ENCODE measurements at places on chromosomes 1 and 21.

GRCh38 chr1:85629532-85629920, 49.0 kb downstream of the CCN1 start:
- DNase-seq: no peak

GRCh38 chr1:98482611-98483010, 178.9 kb upstream of the SNX7 start:
- DNase-seq: no peak

GRCh38 chr1:22228074-22228473, 85.2 kb upstream of the WNT4 start:
- no peak for DNase-seq

DNA sequence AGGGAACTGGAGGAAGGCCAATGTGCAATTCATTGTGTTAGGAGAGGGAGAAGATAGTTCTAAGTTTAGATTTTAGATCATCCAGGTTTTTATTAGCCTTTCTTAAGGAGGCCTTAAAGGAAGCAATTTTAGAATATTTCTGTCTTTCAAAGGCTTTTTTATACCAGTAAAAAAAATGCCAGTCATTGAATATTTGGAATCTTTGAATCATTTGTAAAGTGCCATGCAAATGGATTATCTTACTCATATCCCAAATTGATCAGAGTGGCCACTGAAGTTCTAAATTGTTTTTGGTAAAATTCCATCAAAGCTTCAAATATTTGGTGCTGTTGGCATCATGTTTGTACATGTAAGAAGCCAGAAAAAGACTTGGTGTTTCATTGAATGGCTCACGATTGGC, 244.8 kb downstream of the RPS6KC1 start:
- no peak for DNase-seq

DNA sequence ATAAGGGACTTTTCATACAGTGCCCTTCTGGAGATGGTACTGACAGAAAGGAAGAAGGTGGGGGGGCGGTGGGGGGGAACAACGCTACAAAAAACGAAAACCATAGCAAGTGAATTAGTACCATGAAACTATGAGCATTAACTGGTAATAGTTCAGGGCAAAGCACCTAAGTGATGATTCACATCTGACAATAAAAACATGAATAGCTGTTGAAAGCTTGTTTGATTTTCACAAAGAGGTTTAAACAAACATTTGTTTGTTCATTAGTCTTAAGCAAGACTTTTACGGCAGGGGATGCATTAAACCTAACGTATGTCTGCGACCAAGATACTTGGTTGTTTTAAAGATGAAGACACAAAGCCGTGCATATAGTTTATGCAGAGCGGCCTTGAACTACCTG, 177.5 kb downstream of the LMO4 start:
- no peak for DNase-seq

- DNase-seq: no peak
Observed at GRCh38 chr1:38068980-38069340, 22.4 kb upstream of the POU3F1 start.

GRCh38 chr1:102085896-102086295, 89.2 kb upstream of the OLFM3 start:
- DNase-seq: no peak

- no peak for DNase-seq
Observed at GRCh38 chr1:115647507-115647906, 5.7 kb downstream of the VANGL1 start.

GRCh38 chr1:154808261-154808908, 61.7 kb downstream of the KCNN3 start:
- no peak for DNase-seq

DNA sequence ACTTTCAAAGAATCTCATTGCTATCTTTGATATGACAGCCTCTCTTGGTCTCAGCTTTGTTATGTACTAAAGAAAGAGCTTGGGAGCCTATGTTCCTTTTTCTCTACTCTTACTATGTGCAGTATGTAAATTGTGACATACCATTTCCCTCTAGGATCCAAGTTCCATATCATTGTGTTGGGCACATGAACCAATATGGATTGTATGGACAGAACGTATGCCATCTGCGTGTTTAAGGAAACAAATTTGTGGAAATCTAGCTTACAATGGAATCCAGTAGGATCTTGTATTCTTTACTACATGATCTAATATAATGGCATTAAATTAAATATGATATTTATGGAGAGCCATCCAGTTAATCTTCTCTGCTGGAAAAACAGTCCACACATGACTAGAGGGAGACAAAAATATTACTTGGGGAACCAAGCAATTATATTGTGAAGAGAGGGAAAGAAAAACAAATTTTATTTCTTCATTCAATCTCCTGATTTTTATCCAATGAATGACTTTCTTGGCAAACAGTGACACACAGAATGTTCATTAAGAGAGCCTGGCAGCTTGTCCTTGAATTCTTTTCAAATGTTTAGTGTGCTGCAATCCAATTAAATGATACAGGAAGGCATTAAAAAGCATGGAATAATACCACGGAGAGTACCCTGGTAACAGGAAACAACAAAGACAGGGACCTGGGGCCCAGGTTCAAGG, 106.5 kb upstream of the DAB1 start:
- no peak for DNase-seq

DNA sequence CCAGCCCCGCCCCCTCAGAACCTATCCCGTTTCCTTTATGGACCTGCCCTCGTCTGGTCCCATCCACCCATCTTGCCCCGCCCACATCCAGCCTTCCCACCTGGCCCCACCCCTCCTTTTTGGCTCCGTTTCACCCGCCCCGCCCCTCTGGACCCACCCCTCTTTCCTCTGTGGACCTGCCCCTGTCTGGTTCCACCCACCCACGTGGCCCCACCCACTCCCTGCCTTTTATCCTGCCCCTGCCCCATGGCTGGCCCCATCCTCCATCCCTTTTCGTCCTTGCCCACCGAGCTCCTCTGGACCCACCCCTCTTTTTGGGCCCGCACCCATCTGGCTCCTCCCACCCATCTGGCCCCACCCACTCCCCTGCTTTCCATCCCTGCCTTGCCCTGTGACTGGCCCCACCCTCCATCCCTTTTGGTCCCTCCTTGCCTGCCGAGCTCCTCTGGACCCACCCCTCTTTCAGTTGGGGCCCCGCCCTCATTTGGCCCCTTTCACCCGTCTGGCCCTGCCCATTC, 177.3 kb downstream of the CAMTA1 start:
- no peak for DNase-seq

DNA sequence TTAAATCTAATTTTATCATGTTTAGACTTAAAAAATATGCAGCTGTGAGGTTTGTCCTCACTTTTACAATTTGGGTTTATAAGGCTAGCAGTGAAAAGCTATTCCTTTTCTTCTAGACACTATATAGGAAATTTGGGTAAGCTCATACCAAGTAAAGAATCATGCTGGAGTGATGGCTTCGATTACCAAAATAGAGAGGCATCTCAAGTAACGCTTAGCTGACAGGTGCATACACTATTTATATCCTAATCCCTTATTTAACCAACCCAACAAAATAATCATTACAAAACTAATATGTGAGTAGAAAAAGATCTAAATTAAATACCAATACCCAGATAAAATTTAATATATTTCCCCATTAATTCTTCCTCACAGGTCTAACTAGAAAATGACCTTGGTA, 193.2 kb downstream of the LHX8 start:
- no peak for DNase-seq
